ENCODE measurements at places on chromosomes 1 and 21.
A peak's percentile ranks its signal among the peaks of the same experiment; 100 is the strongest.

GRCh38 chr1:172756024-172756423 is 97.1 kb downstream of the FASLG start:
- DNase-seq, result no peak

GRCh38 chr1:77632216-77632615 is 50.2 kb downstream of the ZZZ3 start:
- DNase-seq, result peak; percentile 11

GRCh38 chr1:67317803-67318202 is 10.1 kb downstream of the IL12RB2 start:
- no peak for DNase-seq

DNA sequence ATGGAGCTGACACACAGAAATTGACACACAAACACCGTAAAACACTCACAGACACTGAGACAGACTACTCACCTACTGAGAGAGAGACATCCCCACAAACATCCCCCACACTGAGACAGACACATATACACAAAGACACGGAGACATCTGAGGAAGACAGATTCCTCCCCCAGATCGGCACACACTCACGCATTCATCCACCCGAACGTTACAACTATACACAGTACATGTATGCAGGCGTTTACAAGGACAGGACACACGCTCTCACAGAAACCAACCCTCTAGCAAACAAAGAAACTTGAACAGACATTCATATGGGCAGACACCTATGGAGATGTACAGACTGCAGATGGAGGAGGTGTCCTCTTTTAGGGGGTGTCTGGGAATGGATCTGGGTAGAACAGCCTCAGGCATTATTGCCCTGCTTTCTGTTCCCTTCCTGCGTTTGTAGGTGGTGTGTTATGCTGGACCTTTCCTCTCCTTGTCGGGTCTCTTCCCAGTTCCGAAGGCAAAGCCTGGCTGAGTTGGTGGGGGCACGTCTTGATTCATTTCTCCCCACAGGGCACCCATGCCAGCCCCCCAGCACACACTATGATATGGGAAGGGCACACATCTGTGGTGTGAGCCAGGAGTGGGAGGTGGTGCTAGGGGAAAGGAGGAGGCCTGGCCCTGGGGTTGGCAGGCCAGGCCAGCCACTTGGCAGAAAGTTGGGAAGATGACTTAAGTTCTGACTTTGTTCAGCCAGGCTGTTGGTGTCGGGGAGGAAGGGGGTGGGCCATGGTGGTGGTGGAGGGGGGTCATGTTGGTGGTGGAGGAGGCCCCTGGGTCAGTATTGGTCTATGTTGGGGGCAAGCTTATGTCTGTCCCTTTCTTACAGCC is 1.5 kb downstream of the KIRREL1 start:
- DNase-seq, result no peak

GRCh38 chr1:203353486-203353885 is 2.6 kb upstream of the FMOD start:
- DNase-seq, result no peak

GRCh38 chr1:231883382-231883781 is 256.8 kb downstream of the DISC1 start:
- DNase-seq, result no peak
